NCI-H2171 (cell line): ENCODE measurements at places on chromosomes 7 and 10.

DNA sequence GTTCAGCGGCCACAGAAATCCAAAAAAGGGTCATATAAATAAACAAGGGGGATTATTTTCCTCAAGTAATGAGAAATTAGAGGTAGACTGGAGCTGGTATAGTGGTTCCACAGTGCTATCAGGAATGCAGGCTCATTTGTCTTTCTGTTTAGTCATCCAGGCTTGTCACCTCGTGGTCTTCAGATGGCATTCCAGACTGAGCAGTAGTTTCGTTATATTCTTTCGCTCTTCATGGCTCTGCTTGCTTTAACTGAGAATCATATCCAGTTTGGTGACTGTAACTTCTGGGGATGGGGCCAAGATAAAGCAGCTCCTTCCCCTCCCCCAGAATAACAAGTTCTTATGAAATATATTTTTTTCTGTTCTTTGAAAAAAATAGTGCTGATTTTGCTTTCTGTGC is 9.5 kb downstream of the ANKIB1 start:
- no peak for DNase-seq

- DNase-seq: no peak
Measured at GRCh38 chr10:11609052-11609451, 2.4 kb downstream of the USP6NL start.

DNA sequence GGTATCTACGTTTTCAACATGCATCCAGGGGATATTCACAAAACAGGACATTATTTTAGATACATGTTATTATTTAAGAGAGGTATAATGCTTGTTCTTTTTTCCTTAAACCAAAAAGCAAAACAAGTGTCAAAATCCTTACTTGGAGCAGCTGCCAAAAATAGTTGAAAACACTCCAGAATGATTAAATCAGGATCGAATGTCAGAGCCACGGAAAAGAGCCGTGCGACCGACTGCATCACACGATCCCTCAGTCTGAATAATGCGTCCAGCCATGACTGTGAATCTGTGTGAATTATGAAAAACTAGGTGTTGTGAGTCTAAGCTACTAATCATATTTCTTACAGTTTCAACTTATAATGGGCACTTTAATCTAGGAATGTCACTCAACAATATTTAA is 126.0 kb downstream of the PARD3 start:
- peak; percentile 18 for DNase-seq

GRCh38 chr7:24395512-24395911 is 111.5 kb downstream of the NPY start:
- DNase-seq: no peak

DNA sequence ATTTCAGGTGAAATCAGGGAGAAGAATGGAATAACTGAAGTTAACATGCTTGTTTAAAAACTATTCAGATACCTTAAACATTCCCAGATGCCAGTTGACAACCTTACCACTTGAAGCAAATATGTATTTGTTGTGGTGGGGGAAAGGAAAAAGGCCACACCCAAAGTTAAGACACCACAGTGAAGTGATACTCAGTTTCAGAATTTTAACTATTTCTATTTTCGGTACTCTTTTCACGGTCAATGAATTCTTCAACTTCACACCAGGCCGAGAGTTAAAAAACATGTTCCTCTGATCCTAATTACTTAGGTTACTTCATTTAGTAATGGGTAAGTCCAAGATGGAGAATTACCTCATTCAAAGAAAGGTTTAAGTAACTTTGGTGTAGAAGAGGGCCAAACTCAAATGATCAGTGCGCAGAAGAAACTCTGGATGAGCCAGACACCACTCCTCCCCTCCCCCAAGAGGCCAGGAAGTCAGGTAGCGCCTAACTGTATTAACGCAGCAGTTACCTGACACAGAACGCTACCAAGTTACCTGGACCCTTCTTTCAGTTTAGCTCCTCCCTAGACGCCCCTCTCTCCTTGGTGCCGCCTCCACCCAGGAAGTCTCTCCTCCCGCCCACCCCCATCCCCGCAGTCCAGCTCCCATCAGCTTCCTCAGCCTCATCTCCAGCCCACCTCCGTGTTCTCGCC is 700 bp downstream of the MTPN start:
- DNase-seq: peak; percentile 3
